NCI-H2029 treated with DMSO at 0.1 percent for 48 hours (cell line): ENCODE measurements at places on chromosomes 4 and X.

DNA sequence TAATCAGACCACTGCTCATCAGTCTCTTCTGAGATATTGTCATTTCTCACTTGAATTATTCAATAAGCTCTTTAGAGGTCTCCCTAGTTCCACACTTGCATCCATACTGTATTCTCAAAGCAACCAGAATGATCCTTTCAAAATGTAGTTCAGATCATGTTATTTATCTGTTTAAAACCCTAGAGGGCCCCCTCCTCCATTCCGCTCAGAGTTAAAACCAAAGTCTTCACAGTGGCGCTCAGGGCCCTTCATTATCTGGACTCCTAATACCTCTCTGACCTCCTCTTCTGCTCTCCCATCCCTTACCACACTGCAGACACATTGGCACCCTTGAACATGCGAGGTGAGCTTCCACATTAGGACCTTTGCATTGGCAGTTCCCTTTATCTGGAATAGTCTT is 32.7 kb upstream of the HPGDS start:
- DNase-seq: no peak

DNA sequence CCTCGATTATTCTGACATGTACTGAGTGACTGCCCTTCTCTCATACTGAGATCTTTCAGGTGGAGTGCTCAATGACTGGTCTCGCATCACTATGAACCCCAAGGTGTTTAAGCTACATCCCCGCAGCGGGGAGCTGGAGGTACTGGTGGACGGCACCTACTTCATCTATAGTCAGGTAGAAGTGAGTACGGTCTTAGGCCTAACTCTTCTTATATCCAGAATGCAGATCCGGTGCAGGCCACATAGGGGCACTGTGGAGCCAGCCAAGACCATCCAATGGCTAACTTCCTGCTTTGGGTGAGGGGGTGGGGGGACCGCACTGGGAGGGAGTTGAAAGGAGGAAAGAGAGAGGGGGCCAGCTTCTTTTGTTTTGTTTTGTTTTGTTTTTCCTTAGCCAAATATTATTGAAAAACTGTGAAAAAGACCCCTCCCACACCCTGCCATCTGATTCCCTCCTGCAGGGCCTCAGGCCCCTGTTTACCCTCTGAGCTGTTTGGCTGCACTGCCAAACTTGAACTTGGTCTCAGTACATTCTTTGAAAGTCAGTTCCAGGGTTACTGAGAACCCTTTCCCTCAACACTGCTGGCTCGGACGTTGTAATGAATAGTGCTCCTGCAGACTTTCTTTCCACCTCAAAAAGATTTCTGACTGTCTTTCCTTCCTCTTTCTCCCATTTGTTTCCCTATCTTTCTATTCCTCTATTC is 16.2 kb downstream of the AWAT2 start:
- no peak for DNase-seq

DNA sequence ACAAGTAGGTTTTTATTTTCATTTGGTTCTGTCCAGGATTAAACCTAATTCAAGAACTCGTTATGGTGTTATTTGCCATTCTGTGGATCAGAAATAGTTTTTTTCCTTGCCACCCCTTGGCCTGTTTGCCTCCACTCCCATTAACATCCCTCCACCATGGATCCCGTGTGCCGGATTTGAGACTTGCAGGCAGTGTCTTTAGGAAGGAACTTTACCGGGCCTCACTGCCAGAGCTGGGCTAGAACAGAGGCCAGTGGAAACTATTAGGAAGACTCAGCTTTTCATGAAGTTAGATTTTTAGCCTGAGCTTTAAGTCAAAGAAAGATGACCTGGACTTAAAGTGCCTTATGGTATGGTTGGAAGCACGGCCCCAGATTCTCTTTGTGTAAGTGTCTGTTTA is 2.4 kb downstream of the KLHL2 start:
- DNase-seq: no peak

- no peak for DNase-seq
These were observed 79.4 kb downstream of the FAT1 start for GRCh38 chr4:186644311-186644638.

GRCh38 chr4:52884994-52885393 is 22.9 kb downstream of the RASL11B start:
- no peak for DNase-seq

DNA sequence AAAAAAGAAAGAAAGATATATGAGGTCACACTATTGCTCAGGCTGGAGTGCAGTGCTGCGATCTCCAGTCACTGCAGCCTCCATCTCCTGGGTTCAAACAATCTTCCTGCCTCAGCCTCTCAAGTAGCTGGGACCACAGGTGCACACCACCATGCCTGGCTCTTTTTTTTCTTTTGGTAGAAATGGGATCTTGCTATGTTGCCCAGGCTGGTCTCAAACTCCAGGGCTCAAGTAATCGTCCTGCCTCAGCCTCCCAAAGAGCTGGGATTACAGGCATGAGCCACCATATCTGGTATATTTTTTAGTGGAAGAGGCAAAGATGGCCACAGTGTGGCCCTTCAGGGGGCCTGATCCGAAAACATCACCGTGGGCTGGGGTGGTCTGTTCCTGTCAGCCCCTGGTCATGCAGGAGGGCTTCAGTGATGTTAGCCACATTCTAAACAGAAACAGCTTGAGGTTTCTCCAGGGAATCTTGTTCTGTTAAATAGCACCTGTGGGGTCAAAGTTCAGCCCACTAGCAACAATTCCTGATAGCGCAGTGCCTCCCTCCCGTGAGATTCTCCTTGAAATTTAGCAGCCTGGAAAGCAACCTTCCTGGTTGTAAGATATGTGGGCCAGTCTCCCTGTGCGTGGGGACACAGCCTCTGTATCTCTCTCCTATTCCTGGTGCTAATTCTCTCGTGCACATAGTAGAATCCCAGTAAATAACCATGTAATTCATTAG is 7.3 kb upstream of the DHRSX start:
- no peak for DNase-seq

DNA sequence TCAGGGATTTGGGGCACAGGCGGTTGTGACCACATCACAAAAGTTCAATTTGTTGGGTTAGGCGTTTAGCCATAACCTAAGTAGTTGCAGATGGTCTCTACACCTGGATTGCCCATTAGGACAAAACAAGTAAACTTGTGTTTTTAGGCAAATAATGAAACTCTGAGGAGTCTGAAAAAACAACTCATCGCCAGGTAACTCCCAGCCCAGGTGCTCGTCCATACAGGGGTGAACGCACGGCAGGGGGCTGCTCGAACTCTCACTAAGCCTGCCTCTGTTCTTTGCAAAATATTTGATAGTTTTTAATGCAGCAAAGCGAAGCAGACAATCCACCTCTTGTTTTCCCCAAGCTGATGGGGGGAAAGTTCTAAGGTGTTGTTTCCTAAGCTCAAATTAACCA is 559 bp upstream of the RHOH start:
- no peak for DNase-seq

GRCh38 chr4:122830426-122831095 is 3.9 kb downstream of the FGF2 start:
- DNase-seq: no peak

GRCh38 chrX:96372313-96373046 is 312.2 kb upstream of the DIAPH2 start:
- DNase-seq: peak; percentile 69

GRCh38 chrX:154310616-154311536 is 15.3 kb downstream of the TKTL1 start:
- DNase-seq: no peak

DNA sequence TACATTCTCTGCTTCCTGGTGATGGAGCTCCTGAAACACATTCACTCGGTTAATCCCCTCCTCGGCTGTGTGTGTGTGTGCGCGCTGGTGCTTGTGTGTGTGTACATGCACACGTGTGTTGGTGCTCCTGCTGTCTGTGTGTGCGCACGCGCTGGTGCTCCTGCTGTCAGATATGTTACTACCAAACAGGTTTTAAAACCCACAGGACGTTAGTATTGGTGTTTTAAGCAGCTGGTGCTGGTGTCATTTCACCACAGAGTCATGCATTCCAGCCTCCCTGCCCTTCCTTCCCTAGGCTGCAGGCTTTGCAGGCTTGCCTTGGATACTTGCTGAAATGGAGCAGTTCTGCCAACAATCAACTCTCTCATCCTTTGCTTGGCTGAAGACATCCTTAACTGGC is 48.1 kb upstream of the CPLX1 start:
- no peak for DNase-seq

DNA sequence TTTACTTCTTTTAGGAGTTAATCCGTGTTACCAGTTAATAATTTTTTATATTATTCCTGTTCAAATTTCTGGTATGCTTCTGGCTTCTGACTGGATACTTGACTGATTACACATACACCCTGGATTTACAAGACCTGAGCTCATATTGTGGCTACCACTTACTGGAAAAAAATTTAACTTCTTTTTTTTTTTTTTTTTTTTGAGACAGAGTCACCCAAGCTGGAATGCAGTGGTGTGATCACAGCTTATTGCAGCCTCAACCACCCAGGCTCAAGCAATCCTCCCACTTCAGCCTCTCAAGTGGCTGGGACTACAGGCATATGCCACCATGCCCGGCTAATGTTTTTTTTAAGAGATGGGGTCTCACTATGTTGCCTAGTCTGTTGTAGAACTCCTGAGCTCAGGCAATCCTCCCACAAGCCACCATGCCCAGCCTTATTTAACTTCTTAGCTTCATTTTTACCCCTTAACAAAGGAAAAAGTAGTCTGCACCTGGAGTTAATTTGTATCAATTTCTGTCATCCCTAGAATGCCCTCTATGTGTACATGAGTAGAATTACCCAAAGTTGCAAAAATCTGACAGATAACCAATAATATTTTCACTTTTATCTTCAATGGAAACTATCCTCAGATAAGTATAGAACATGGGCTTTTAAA is 50.3 kb downstream of the TMEM165 start:
- no peak for DNase-seq

GRCh38 chr4:183783991-183784553 is 121.0 kb upstream of the STOX2 start:
- DNase-seq: no peak

DNA sequence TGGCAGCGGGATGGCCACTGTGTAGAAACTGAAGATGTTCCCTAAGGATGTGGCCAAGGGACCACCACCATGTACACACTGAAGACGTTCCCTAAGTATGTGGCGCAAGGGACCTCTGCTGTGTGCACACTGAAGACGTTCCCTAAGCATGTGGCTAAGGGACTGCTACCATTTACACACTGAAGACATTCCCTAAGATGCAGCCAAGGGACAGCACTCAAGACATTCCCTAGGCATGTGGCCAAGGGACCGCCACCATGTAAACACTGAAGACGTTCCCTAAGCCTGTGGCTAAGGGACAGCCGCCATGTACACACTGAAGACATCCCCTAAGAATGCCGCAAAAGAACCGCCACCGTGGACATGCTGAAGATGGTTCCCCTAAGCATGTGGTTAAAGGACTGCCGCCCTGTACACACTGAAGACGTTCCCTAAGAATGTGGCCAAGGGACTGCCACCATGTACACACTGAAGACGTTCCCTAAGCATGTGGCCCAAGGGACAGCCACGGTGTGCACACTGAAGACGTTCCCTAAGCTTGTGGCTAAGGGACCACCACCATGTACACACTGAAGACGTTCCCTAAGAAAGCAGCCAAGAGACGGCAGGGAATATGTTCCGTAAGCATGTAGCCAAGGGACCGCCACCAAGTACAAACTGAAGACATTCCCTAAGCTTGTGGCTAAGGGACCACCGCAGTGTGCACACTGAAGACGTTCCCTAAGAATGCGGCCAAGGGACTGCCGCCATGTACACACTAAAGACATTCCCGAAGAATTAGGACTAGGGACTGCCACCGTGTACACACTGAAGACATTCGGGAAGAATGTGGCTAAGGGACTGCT is 43.3 kb downstream of the DHRSX start:
- no peak for DNase-seq

- no peak for DNase-seq
These were observed 586.1 kb downstream of the FSTL5 start for GRCh38 chr4:161577579-161578301.

GRCh38 chr4:187444061-187444460 is 551.5 kb upstream of the ZFP42 start:
- DNase-seq: no peak

GRCh38 chr4:83281307-83281706 is 3.3 kb downstream of the COQ2 start:
- no peak for DNase-seq

DNA sequence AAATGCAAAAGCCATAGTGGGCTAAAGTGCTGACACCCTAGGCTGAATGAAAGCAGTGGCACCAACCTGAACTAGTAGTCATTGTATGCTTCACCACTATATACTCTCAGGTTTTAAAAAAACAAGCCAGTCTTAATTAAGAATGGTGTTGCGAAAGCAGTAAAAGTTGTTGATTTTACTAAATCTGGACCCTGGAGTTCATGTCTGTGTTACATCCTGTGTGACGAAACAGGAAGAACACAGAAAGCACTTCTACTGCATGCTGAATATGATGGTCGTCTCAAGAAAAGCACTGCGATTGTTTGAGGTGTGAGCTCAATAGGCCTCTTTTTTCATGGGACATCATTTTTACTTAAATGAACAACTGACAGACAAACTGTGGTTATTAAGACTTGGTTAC is 24.2 kb upstream of the GDPD2 start:
- DNase-seq: no peak

DNA sequence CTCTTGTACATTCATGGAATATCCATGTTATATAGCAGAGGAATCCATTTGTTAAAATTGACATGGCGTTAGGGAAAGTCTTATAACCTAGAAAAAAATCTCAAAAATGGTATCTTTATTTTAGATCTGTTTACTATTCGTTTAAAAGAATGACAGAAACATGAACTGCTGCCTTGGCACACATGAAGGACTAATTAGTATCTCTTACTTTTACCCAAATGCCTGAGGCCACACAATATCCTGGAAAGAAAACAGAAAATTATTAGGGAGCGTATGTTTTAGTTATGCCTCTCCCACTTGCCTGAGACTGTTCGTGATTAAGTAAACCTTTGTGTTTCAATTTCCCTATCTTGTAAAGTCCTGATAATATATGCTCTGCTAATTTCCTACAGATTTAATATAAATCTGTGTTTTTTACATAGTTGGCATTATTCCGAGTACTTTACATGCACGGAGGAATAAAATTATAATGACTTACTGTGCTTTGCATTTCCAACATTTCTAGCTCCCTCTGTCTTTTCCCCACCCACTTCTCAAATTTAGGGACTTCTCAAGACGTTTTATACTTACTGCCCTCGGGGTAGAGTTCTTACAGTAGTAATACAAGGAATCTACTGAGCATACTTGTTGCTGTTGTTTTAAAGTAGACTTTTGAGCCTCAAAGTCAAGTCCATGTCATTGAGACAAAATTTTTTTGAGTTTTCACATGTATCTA is 147.3 kb downstream of the VEGFC start:
- DNase-seq: no peak

DNA sequence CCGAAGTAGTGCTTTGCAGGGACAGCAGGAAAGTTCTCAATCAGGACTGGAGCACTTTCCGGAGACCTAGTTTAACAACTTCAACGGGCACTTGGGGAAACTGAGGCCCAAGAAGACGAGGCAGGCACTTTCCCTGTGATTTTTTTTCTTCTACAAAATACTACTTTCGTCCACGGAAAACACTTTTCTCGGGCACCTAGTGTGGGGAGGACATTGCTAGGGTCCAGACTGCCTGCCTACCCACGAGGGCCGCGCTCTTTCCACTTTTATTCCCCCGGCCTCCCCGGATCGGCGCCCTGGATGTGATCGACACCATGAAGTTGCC is 125.4 kb upstream of the CXorf66 start:
- DNase-seq: no peak

GRCh38 chr4:165464813-165465381 is 86.1 kb downstream of the CPE start:
- DNase-seq: peak; percentile 39
